ENCODE measurements at places on chromosomes 2 and 18.

DNA sequence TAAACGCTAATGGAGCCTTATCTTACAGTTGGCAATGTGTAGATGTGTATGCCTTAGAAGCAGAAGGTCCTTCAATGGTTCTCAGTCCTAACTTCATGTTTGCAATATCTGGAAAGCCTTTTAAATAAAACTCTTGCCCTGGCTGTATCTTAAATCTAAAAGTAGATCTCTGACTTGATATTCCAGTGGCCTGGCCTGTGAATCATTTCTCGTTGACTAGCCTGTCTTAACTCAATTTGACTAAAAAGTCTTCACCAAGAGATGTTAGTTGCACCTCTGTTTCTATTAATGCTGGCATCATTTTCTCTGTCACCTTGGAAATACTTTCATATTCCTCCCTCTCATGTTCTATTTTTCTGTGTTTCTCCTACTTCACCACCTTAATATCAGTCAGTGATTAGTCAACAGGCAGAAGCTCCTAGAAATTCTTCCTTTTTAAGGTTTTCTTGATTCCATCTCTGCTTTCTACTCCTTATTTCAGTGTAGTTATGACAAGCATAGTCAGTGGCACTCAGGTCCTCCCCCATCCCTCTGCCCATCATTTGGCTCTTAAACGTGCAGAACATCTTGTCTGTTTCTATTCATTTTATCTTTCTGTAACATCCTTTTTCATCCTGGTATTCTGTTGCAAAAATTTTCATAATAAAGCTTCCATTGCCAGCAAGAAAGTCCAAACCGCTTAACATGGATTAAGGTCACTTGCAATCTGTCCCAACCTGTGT, 4.3 kb downstream of the ITGAV start:
- no peak for DNase-seq

GRCh38 chr2:10765461-10765860, 44.0 kb downstream of the ATP6V1C2 start:
- no peak for DNase-seq

GRCh38 chr18:59249199-59249774, 24.0 kb downstream of the RAX start:
- no peak for DNase-seq

DNA sequence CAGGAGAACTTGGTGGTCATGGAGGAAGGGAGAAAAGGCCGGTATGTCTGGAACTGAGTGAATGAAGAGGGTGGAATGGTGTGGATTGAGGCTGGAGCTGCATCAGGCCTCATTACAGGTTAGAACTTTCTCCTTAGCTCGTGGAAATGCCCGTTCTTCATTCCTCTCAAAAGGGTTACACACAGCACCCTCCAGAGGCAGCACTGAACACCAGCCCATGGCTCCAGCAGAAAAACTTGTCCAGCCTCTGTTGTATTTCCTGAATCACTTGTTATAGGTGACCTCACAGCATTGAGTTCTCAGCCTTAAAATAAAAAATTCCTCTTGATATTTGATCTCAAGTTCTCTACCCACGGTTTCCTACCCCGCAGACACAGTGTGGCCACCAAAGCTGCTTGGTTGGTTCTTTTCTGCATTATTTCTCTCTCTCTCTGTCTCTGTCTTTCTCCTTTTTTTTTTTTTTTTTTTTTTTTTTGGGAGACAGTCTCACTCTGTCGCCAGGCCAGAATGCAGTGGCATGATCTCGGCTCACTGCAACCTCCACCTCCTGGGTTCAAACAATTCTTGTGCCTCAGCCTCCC, 89.6 kb downstream of the ITGB1BP1 start:
- DNase-seq = no peak

DNA sequence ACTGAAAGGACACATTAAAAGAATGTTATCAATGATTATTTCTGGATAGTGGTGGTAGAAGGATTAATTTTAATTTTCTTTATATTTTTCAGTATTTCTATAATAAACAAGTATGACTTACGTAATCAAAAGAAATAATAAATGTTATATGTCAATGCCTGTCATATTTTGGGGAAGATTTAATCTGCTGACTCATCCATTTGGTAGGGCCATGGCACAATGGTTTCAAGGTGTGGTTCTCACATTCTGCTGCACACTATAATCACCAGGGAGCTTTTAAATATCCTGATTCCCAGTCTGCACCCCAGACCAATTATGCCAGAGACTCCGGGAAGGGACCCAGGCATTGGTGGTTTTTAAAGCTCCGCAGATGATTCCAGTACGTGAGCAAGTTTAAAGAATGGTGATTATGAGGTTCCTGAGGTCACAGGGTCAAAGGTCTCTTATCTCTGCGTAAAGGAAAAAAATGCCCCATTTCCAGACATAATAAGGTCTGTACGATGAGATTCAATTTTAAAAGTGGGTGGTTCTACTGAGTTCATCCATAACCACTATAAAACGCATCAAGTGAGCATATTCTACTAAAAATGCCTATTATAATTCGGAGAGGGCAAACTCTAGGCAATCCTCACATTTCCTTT, 27.2 kb downstream of the WIPF1 start:
- DNase-seq = no peak

DNA sequence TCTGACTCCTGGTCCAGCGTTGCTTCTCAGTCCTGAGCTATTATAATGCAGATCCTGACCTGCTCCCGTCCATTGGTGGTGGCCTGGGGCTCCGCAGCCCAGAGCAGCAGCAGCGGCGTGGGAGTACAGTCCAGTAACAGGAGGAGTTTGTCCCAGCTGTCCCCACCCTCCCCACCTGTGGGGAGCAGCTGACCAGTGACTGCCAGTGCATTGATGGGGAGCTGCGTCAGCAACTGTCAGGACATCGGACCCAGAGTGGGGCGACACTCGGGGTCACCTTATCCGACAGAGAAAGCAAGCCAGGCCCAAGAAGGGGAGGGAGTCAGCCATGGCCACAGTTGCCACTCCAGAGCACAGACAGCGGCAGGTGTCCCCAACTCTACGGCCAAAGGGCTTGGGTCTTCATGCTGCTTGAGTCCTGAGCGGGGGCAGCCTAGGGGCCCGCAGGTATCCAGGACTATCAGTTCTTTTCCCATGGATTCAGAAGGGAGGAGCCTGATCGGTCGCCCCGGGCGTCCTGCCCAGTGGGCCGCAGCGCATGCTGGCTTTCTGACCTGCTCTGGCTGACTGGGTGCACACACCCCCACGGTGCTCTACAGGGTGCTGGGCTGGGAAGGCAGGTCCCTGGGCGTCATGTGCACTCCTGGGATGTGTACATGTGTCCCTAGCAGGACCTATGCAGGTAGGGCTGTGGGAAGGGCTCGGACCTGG, 29.7 kb downstream of the DNMT3A start:
- DNase-seq = no peak

- no peak for DNase-seq
These were observed 254.7 kb downstream of the HDAC4 start for GRCh38 chr2:239146011-239146641.

GRCh38 chr2:183035954-183036669, 2.1 kb downstream of the NCKAP1 start:
- DNase-seq = no peak

GRCh38 chr2:61530749-61531148, 7.4 kb downstream of the XPO1 start:
- DNase-seq = no peak

DNA sequence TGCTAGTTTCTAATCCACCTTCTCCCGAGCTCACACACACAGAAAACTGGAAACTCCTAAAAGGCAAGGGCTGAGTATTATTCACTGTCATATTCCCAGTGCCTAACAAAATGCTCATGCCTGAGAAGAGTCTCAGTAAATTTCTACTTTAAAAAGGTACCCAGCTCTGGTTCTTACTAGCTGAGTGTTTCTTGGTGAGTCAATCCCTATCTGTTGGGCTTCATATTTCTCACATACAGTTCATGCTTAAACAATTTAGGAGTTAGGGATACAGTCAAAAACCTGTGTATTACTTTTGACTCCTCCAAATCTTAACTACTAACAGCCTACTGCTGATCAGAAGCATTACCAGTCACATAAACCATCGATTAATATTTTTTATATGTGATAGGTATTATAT, 204.9 kb downstream of the EN1 start:
- no peak for DNase-seq

DNA sequence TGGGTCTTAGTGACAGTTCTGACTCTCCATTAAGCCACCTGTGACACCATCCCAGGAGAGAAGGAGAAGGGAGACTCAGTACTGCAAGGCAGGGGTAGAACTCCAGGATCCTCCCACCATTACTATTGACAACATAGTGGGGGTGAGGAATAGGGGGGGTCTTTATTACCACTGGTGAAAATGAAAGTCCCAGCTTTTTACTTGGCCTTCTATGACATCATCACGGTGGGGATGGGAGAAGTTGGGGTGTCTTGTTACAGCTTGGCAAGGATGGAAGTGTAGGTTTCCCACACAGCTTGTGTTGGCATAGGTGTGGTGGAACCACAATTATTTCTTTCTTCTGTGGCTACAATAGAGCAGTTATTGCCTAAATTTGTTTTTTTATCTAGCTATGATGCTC, 203.9 kb upstream of the DTNA start:
- DNase-seq = no peak

- peak; percentile 77 for DNase-seq
These were observed at the start of gene STAT4 for GRCh38 chr2:191150600-191151330. Gene STAT4 (minus strand): TSS chr2:191150994. CDS start chr2:191148203, 2,791 bp downstream.

DNA sequence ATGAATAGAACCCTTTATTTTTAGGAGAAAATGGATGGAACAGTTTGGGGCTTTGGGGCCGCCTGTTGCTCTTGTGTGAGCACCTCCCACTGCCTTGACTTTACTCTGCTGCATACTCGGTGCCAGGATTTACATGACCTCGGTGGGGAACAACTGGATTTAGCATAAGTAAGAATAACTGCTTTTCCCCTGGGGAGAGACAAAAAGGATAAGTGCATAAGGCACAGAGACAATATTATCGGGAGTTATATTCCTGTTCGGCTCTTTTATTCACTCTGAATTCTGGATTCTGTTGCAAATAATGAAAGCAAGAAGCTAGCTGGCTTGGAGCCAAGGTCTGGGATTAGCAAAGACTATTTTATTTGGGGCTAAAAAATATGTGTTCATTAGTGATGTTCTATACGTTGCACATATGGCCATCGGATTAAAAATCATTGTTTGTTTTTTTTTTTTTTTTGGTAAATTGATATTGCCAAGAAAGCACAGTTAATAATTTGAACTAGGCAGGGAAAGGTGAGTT, 69.8 kb downstream of the CYBRD1 start:
- DNase-seq = no peak

DNA sequence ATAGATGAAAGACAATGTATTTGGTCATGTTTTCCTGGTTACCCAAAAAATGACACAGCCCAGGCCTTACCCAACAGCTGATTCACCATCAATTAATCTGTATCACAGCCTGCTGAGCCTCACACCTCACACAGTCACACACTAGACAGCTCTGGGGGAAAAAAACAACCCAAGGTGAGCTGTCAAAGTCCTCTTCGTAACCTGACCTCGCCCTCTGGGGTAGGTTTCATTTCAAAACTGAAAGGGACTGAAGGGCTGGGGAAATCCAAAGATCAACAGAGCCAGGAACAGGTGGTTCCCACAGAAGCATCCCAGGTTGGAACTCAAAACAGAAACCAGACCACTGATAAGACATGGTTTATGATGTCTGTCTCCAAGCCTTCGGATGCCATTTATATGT, 18.2 kb upstream of the PCBP1 start:
- DNase-seq = peak; percentile 63

GRCh38 chr2:41992671-41993434, 55.0 kb upstream of the PKDCC start:
- DNase-seq = no peak

GRCh38 chr2:48205137-48205798, 299.0 kb upstream of the FBXO11 start:
- no peak for DNase-seq

- DNase-seq = no peak
These were observed 12.9 kb upstream of the TEX51 start for GRCh38 chr2:126885751-126886210.

- no peak for DNase-seq
These were observed 178.3 kb upstream of the KLHL29 start for GRCh38 chr2:23206650-23207049.

DNA sequence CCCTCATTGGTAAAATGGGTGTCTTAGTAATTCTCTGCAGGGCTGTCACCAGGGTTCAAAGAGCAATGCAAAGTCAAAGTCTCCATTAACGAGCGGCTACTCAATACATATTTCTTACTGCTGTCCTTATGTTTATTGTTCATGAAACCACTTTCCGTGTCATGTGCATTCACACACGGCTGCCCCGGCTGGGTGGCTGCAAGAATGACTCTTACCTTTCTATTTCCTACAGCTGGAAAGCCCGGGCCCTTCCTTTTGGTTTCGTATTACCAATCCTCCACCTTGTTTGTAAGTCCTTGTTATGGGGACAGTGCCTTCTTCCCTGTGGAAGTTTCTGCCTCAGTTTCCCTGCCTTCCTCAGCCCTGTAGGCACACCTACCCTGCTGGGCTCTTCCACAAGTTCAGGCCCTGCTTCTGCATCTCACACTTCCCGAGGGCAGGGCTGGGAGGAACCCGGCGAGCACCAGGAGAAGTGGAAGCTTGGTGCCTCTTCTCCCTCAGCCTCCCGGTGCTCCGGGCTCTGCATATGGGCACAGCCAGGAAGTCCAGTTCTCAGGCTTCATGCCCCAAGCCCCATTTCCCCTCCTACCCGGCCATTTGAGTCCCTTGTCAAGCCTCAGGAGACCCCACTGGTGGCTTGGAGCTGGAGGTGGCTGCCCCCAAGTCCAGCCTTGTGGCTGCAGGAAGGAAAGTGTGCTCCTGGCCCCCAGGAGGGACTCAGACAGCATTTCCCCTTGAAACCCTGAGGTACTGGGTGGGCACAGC, 18.7 kb upstream of the ACKR3 start:
- DNase-seq = no peak

DNA sequence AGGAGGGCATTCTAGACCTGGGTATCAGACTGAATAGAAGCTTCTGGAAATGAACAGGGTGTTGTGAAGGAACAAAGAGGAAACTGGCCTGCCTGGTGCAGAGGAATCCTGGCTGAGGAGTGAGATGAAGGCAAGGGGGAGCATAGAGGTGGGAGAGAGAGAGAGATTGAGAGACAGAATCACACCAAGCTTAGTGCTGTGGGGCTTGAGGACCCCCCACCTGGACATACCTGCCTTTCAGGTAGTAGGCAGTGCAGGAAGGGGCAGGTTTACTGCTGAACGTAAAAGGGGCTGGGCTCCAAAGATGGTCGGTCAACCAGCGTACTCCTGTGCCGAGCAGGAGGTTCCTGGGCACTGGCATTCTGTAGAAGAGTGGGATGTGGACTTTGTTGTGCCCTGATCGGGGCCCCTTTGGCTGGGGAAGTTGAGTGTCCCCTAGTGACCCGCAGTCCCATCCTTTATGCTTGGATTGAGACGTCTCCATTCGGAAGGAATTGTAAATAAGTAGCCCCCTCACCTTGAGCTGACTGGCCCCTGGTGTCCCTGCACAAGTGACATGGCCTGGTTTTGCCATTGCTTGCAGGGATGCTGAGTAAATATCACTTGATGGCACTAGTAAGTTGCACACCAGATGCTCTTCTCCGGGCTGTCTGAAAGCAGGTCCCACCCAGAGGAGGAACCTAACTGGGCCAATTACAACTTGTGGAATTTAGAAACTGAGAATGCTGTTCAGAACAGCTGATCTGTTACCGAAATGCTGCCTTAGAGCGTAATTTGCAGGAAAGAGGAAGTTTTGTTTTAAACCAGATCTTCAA, 1.4 kb downstream of the UBE2F start:
- peak; percentile 37 for DNase-seq
